ENCODE measurements at places on chromosomes 3 and 15.

DNA sequence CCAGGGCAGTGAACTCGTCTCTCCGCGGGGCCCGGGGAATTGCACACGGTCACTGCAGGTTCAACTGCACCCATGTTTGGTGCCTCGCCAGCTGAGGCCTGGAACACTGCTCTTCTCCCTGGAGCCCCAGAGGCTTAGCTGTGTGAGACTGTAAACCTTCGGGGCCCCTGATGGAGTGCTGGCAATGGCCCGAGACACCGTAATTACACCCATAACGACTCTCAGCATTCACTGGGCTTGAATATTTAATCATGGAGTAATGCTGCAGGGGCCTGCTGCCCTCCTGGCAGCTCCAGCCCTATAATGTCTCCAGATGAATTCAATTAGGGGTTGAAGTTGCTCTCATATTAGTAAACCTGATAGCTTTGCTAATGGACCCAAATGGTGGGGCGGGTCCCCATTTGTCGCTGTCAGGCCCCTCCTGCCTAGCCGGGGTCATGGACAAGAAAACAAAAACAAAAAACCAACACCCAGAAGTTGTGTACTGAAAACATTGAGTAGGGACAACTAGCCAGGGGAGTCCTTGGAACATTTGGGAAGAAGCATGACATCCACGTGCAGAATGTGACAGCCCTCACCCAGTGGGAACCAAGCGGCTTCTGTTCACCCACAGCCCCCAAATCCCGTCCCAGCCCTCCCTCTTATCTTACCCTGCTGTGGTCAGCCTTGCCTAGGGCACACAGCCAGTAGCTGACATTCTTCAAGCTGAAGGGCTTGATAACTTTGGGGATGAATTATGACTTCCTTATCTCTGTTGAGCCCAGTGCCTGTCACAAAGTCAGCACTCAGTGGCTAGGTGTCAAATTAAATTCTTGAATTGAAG lies 74.3 kb upstream of the SCN5A start:
- no peak for DNase-seq

GRCh38 chr15:81427176-81427575 lies 53.2 kb upstream of the TMC3 start:
- no peak for DNase-seq

DNA sequence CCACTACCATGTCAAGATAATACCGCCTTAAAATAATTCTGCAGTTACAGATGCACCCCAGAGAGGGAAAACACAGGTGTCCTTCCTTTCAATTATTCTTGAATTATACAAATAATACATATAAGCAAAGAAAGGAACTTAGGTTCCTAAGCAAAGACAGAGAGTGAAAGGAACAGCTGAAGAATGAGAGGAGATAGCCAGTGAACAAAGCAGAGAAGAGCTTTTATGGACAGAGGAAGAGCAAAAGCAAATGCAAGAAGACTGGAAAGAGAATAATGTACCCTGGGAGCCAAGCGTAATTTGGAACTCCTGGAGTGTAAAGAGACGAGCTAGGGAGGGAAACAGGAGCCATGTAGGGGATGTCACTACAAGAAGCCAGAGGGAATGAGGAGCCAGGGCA lies 21.7 kb downstream of the GPR176 start:
- DNase-seq = no peak

- DNase-seq = no peak
Observed at GRCh38 chr3:71511446-71511845, 72.1 kb downstream of the FOXP1 start.

GRCh38 chr15:57861815-57862586 lies 155.5 kb downstream of the POLR2M start:
- DNase-seq = peak; percentile 44

DNA sequence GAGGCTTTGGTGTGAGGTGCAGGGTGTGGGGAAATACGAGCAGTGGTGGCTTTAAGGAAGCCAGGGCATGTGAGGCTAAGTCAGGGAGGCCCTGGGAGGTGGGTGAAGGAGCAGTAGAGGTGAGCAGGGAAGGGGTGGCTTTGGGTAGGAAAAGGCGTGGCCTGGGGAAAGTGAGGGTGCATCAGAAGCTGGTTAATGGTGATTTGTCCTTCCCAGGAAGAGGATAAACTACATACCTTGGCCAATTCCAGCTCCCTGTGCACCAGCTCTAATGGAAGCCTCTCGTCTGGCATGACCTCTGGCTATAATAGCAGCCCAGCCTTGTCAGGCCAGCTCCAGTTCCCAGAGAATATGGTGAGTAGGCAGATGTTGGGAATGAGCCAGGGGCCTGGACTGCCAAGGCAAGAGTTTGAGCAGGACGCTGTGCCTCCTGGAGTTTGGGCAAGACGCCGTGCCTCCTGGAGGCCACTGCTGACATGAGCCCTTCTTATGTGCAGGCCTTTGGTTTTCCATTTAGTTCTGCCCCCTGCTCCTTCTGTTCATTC lies 41.3 kb downstream of the CDAN1 start:
- DNase-seq = peak; percentile 2

GRCh38 chr3:3783696-3784095 lies 15.5 kb upstream of the LRRN1 start:
- no peak for DNase-seq

GRCh38 chr3:12974334-12974733 lies 98.9 kb downstream of the IQSEC1 start:
- no peak for DNase-seq

GRCh38 chr3:39281533-39281932 lies 1.7 kb upstream of the CX3CR1 start:
- DNase-seq = no peak

GRCh38 chr3:107211608-107212007 lies 165.6 kb upstream of the CCDC54 start:
- no peak for DNase-seq

GRCh38 chr3:188283347-188283746 lies 129.4 kb downstream of the LPP start:
- peak; percentile 81 for DNase-seq

- DNase-seq = no peak
Observed at GRCh38 chr15:76996076-76996525, 1.2 kb downstream of the PSTPIP1 start.

- DNase-seq = no peak
Observed at GRCh38 chr3:195701042-195701915, 19.5 kb upstream of the MUC20 start.

GRCh38 chr15:52546031-52546751 lies 17.5 kb upstream of the MYO5A start:
- no peak for DNase-seq

- DNase-seq = no peak
Observed at GRCh38 chr3:128613083-128613829, 37.4 kb downstream of the RPN1 start.

GRCh38 chr3:107767897-107768605 lies 245.3 kb downstream of the BBX start:
- DNase-seq = peak; percentile 26

DNA sequence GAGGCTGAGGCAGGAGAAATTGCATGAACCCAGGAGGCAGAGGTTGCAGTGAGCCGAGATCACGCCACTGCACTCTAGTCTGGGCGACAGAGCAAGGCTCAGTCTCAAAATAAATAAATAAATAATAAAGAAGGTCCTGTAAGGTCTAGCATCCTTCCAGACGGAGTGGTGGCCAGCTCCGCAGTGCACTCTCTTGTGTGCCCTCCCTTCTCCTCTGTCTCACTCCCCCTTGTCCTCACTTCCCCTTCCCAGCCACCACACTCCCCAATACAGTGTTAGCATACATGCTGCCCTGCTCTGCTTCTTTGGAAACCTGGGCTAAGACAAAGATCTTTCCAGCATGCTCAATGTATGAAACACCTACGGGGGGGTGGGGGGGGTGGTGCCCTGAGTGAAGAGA lies 3.4 kb upstream of the CLN6 start:
- no peak for DNase-seq

DNA sequence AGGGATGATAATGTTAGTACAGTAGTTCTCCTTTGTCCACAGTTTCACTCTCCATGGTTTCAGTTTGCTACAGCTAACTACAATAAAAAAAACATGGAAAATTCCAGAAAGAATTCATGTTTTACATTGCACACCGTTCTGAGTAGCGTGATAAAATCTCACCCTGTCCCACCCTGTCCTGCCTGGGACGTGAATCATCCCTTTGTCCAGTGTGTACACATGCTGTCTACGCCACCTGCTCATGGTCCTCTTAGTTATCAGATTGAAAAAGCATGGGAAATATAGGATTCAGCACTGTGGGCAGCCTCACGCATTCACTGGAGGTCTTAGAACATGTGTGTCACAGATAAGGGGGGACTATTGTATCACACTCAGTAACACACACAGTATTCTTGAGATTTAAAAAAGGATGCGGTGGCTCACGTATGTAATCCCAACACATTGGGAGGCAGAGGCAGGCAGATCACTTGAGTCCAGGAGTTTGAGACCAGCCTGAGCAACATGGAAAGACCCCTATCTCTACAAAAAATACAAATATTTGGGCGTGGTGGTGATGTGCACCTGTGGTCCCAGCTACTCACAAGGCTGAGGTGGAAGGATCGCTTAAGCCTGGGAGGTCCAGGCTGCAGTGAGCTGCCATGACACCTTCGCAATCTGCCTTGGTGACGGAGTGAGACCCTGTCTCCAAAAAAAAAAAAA lies 8.7 kb upstream of the FLNB start:
- DNase-seq = no peak

DNA sequence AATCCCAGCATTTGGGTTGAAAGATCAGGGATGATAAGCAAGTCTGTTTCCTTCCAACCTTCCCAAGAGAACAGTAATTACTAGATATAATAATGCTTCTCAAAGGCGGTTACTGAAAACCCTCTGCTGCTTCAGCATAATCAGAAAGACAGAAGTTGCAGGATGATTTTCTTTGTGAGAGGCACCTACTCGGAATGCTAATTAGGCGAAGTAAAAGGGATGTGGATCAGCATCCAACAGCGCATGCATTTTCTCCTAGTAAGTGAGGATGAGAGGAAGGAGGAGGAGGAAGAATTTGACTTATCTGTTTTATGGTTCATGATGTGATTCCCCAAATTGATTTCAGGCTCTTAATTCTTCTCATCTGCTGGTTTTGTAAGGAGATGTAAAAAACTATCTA lies 118.0 kb downstream of the CACNA2D3 start:
- DNase-seq = no peak

DNA sequence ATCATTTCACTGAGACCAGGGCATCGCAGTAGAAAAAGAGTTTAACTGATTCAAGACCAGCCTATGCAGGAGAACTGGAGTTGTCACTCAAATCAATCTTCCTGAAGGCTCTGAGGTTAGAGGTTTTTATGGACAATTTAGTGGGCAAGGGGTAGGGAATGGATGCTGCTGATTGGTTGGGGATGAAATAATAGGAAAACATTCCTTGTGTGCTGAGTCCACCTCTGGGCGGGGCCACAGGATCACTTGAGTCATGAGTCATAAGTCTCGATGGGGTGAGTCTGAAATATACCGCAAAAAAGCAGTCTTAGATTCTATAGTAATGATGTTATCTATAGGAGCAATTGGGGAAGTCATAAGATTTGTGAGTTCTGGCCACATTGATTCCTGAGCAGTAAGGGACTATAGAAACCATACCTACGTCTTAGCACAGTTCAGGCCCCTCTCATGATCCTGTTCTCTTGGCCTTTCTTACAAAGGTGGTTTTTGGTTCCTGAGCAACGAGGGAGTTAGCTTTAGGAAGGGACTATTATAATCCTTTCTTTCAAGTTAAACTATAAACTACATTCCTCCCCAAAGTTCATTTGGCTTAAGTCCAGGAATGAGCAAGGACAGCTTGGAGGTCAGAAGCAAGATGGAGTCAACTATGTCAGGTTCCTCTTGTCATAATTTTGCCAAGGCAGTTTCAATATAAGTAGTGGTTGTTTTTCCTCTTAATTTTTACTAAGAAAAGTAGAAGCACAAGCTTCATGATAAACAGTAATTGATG lies 2.7 kb upstream of the OPA1 start:
- peak; percentile 17 for DNase-seq

- DNase-seq = no peak
Observed at GRCh38 chr3:98827221-98827920, 64.2 kb downstream of the ST3GAL6 start.

- no peak for DNase-seq
Observed at GRCh38 chr15:33443708-33444107, 132.9 kb downstream of the RYR3 start.

DNA sequence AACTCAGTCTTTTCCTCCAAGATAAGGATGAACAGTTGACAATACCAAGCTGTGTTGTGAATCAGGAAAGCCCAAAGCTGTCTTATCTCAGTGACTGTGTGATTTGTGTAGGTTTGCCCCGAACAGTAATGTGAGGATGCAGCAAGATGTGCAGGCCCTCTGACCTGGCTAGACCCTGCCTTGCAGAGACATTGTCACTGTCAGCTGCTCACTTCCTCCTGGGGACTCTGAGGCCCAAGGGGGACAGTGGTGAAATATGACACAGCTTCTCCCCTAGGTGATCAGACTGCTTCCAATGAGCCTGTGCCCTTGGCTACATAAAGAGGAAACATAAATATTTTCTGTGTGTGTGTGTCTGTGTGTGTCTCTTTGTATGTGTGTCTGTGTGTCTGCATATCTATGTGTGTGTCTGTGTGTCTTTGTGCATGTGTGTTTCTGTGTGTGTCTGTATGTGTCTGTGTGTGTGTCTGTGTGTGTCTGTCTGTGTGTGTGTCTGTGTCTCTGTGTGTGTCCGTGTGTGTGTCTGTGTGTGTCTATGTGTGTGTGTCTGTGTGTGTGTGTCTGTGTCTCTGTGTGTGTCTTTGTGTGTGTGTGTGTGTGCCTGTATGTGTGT lies 21.7 kb downstream of the LRRK1 start:
- DNase-seq = no peak

- no peak for DNase-seq
Observed at GRCh38 chr3:20916951-20917606, 731.1 kb upstream of the SGO1 start.

DNA sequence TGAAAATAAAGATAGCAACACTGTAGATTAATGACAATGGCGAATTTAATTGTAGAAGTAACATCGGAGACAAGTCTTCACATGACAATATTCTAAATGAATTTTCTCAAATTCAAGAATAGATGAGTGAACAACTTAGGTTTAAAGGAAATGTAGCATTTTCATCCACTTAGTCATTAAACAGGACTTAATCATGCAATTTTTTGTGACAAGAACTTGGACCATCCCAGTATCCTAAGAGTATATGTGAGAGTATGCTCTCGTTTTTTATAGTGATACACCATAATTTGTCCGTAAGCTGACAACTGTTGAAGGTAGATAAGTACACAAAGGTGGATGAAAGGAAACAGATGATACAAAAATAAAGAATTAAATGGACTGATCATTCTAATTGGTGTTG lies 81.5 kb downstream of the DLG1 start:
- DNase-seq = no peak

- DNase-seq = no peak
Observed at GRCh38 chr3:151178208-151178845, 24.7 kb downstream of the GPR171 start.
